ENCODE measurements at places on chromosomes 7 and 10. TPM values are rescaled to one million over a fixed set of nuclear protein-coding genes. Genes with fewer than 3 reads are reported as not detected.

Gene PAPOLB
- total RNA-seq = 0.15 TPM

Gene OR2A2
- total RNA-seq = not detected

Gene PNLIPRP3
- 0.17 TPM for total RNA-seq

Gene ACSM6
- total RNA-seq = not detected

Gene FKBP14
- 42.9 TPM for total RNA-seq

Gene ACTL6B
- not detected for total RNA-seq

Gene SFRP4
- 1.7 TPM for total RNA-seq

Gene SPDYE2
- total RNA-seq = not detected

Gene GPNMB
- total RNA-seq = 440 TPM

Gene GSAP
- 8.6 TPM for total RNA-seq

Gene ABCC2
- total RNA-seq = 0.33 TPM

Gene TMEM60
- 22.1 TPM for total RNA-seq

Gene MYH16
- not detected for total RNA-seq

Gene JAZF1
- total RNA-seq = 10.8 TPM

Gene MMP21
- not detected for total RNA-seq

Gene CCDC146
- total RNA-seq = 2.2 TPM

Gene GIMAP5
- not detected for total RNA-seq

Gene PPP1R17
- total RNA-seq = not detected

Gene GFRA1
- 0.15 TPM for total RNA-seq

Gene HTR5A
- total RNA-seq = not detected

Gene NME8
- not detected for total RNA-seq

Gene TUBB8
- not detected for total RNA-seq

Gene RADIL
- 1.3 TPM for total RNA-seq

Gene NOC3L
- total RNA-seq = 26.0 TPM

Gene XPNPEP1
- 105 TPM for total RNA-seq

Gene OR2A14
- total RNA-seq = not detected

Gene ZNF485
- total RNA-seq = 3.3 TPM

Gene PPP1R9A
- 1.7 TPM for total RNA-seq

Gene SFMBT2
- total RNA-seq = 5.2 TPM
